Activated CD4-positive, alpha-beta T cell treated with anti-CD3 and anti-CD28 coated beads, Interleukin-2, amount 50 U/mL, for 24 hours (primary cell): ENCODE measurements at places on chromosomes 12 and 14.

DNA sequence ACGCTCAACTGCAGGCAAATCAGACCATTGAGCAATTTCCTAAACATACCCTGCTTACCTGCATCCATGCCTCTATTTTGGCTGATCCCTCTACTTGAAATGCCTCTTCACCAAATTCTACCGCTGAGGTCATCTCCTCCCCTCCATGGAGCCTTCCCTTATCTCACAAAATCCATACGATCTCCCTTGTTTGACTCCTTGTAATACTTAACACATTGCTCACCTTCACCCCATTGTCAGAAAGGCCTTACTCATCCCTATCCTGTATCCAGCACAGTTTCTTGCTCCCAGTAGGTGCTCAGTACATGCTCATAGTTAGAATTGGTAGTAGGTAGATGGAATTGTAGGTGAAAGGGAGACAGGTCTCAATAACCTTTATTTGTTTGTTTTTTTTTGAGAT is 5.4 kb downstream of the DDN start:
- no peak for DNase-seq

GRCh38 chr14:31740688-31741087 is 179.5 kb downstream of the NUBPL start:
- no peak for DNase-seq

- DNase-seq: no peak
Measured at GRCh38 chr12:75236206-75236605, 26.6 kb upstream of the KCNC2 start.

GRCh38 chr14:95189367-95190132 is 32.2 kb upstream of the DICER1 start:
- DNase-seq: no peak

DNA sequence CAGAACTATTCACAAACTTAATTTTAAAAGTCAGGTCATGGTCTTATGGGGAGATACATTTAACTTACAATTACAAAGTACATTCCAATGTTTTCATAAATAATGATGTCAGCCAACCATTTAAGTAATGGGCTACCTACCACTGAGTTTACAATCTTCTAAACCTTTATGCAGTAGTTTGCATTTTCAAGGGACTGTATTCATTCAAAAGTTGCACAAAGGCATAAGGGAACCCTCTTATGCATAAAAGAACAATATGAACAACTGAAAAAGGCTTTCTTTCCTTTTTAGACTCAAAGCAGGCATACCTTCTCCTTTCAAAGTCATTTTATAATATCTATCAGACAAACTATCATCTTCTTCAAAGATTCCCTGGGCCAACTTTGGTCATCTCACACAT is 230.2 kb downstream of the SLC2A13 start:
- no peak for DNase-seq

- no peak for DNase-seq
Measured at GRCh38 chr12:48198672-48198971, 4.5 kb downstream of the OR10AD1 start.

DNA sequence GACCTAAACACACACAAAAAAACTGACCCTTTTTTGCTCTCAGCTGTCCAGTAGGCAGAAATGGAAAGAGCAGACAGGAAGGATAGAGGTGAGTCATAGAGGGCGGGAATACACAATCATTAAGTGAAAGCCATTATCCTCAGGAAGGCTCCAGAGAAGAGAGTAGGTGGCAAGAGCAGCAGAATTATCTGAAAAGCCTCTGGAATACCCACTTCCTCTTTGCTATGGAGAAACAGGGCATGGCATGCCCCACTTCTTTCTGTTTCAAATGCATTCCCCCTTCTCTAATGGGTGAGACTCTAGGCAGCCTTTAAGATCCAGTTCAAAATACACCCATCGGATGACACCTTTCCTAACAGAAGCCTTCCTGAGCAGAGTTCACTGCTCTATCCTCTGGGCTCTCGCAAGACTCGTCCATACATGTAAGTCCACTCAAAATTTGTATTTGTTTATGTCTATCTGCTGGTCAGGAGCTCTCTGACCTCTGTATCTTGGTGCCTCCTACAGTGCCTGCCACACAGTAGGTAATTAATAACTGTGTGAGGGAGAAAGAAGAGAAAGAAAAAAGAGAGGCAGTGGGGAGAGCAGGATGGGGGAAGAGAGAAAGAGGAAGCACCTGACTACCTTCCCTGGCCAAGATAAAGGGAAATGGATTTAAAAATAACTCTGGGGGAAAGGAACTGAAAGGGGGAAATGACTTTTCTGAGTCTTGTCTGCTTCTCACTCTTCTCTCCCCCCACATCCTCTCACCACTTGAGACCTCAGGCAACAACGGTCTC is 8.5 kb downstream of the KLHL33 start:
- no peak for DNase-seq

DNA sequence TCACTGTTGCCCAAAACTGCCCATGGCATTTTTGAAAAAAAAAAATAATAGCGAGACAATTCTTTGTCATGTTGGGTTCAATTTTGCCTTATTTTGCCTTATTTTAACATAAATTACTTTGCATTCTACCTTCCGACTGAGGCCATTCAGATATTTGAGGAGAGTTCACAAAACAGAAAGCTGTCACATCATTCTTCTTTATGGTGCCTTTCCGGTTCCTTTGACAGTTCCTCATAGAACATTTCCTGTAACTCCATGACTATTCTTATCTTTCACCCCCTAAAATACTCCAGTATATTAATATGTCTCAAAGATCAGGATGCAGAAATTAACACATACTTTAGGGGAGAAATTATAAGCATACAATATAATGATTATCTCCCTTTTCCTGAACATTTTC is 476.7 kb downstream of the NOVA1 start:
- DNase-seq: no peak

- no peak for DNase-seq
Measured at GRCh38 chr12:45234139-45234865, 18.4 kb downstream of the ANO6 start.

GRCh38 chr14:78840898-78841297 is 670.7 kb downstream of the NRXN3 start:
- DNase-seq: no peak

GRCh38 chr14:23528555-23528954 is 23.0 kb downstream of the ZFHX2 start:
- DNase-seq: no peak
